NCI-H446 (cell line): ENCODE measurements at places on chromosomes 5 and 9.

DNA sequence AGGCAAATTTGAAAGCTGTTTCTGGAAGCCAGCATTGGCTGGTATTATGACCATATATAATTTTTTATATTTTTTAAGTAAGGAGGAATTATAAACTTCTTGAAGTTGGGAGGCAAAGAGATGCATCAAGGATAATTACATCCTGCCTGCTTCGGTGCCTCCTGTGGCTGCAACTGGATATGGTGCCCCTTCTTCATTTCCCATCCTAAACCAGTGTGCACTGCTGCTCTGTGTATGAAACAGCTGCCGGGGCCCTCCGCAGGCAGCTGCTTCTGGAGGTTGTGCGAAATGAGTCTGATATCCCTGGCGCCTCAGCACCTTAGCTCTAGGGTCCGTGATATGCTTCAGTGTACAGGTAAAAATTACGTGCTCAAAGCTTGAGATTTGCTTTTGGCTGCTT is 304.2 kb downstream of the ENC1 start:
- DNase-seq: no peak

GRCh38 chr5:59891962-59892643 is 1.4 kb downstream of the PDE4D start:
- peak; percentile 41 for DNase-seq

DNA sequence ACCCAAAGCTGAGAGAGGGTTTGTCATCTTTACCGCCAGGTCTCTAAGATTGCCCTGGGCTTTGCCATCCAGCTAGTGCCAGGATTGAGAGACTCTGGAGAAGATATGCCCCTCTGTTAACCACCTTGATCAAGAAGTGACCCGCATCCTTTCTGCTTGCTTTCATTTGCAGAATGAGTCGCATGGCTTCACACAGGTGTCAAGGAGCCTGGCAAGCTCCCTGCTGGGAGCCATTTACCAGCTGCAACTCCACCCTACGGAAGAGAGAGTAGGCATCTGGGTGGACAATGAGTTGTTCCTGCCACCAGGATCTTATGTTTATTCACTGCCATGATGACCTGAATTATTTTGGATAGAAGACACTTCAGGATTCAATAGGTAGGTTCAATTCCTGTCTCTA is 43.0 kb downstream of the HSD17B3 start:
- DNase-seq: no peak

GRCh38 chr5:173974688-173975239 is 14.2 kb upstream of the C5orf47 start:
- DNase-seq: no peak

DNA sequence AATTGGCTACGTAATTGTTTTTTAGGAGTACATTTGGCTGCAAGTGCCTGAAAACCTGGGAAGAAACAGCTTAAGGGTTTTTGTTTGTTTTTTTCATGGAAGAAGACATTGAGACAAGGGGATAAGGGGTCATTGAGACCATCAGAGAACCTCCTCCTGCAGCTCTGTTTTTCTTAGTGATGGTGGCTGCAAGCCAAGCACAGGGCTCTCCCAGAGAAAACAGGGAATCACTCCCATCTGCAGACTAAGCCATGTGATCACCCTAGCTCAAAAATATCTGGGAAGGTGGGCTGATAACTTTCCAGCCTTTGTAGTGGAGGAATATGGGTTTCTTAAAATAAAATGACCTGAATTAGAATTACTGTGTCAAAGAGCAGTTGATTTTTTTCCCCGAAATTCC is 25.1 kb downstream of the PALM2AKAP2 start:
- no peak for DNase-seq

DNA sequence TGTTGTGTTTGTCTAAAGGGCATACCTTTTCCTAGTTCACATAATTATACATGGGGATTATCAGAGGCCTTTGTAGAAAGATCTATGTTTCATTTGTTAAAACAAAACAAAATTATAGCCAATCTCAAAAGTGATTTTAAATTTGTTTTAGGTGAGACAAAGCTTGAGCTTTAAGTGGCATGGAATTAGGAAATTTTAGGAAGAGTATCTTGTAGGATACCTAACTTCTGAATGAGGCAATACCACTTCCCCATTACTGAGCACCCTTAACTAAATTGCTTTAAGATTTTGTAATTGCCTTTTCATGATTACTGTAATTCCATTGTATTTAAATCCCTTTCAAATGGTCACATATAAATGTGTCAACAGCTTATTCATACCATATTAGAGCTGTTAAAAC is 775.6 kb downstream of the NR2F1-AS1 start:
- DNase-seq: no peak

- no peak for DNase-seq
Observed at GRCh38 chr5:168315416-168316138, 24.1 kb downstream of the WWC1 start.

GRCh38 chr9:127049044-127049443 is 73.4 kb downstream of the ANGPTL2 start:
- DNase-seq: no peak

DNA sequence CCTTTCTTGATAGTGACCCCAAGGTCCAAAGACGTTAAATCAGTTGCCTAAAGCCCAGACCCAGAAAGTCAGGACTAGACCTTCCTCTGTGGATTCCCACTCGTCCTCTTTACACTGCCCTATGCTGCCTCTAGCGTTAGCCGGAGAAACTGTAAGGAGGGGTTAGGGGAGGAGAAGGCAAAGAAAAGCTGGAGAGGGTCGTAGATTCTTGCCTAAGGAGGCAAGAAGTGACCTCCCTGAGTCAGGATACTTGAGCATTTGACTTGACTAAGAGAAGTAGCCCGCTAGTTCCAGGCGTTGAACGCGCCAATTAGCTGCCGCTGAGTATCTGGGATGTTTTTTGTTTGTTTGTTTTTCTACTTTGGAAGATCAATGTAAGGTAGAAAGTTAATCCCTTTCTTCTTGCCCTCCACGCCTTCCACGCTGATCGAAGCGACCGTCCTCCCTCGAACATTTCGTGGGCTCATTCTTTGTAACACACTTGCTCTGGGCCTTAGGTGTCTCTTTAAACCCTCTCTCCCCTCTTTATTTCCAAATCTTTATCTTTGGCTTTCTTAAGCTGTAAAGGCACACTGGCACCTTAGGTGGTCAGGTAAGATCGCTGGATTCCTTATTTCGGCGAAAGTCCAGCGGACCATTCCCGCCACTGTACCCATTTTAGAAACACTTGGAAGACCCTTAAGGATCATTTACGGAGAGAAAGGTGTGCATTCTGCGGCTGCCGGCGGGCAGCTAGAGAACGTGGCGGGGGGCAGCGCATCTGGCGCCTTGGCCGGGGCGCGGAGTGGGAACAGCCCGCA is 5.1 kb upstream of the RGMB start:
- DNase-seq: peak; percentile 78

GRCh38 chr9:25742256-25742655 is 64.0 kb upstream of the TUSC1 start:
- DNase-seq: no peak

GRCh38 chr9:113293285-113293878 is 9.8 kb downstream of the RNF183 start:
- DNase-seq: no peak

- no peak for DNase-seq
Observed at GRCh38 chr5:67416133-67416937, 219.7 kb upstream of the CD180 start.

GRCh38 chr9:80797831-80798688 is 891.3 kb downstream of the TLE1 start:
- DNase-seq: peak; percentile 92
